Cardiac muscle cell (in vitro differentiated cells and primary cell): ENCODE measurements at places on chromosomes 7 and 10.

GRCh38 chr7:31633894-31634494 lies 53.0 kb upstream of the PPP1R17 start:
- peak; percentile 71 for DNase-seq

DNA sequence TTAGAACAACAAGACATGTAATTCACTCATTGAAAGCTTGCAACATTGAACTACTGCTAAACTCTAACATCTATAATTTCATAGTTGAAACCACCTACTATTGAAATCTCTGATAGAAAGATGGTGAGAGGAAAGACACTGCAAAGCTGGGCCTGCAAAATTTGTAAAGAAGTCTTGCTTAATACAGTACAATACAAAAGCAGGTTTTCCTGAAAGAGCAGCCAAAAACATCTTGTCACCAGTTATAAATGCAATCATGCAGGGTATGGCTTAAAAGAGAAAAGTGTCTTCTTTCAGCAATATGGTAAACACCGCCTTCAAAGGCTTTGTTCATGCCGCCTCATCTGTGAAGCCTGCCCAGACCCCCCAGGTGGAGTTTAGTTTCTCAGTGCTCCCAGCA lies 109.2 kb downstream of the ANK3 start:
- DNase-seq: no peak

GRCh38 chr7:142608630-142609428 lies 140.4 kb upstream of the PRSS1 start:
- DNase-seq: no peak

DNA sequence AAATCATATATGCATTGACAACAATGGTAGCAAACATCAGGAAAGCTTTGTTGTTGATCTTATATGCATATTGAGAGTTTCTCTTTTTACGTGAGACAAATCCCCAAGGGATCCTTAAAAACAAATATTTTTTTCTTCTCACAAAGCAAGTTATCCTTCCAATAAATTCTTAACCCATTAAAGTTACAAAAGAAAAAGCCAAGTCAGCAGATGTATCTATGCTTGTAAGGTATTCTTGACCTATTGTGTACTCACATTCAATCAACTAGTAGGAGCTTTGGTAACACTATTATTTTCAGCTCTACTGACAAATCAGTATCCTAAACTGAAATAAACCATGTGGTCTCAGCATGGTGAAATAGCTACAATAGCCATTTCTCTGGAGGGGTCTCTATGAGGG lies 586.3 kb downstream of the CNTNAP2 start:
- DNase-seq: no peak
